ENCODE measurements at places on chromosomes 5 and 9.

DNA sequence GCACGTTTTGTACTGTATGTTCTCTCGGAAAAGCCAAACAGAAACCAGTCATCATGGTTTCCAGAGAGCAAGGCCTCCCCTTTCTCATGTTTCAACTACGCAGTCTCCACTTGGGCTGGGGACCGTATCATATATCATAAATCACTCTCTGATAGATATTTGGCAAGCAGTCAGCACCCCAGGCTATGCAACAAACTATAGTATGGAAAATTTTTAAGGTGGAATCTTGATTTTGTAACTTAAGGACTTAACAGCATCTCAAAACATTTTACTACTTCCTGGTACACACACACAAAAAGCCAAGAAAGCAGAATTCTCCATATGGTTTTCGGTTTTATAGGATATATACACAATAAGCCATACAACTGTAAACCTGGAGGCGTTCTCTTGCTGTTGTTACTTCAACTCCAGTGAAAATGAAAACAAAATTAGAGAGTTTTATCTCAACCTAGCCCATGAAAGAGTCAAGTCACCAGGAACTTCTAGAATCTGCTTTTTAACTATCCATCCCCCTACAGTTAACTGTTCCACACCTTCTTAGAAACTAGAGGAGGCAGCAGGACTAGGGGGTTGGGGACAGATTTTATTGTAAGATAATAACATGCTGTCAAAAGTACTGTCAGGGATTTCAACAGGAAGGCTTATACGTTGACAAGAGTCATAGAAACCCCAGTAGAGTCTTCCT is 283.4 kb downstream of the NFIB start:
- DNase-seq, result no peak

DNA sequence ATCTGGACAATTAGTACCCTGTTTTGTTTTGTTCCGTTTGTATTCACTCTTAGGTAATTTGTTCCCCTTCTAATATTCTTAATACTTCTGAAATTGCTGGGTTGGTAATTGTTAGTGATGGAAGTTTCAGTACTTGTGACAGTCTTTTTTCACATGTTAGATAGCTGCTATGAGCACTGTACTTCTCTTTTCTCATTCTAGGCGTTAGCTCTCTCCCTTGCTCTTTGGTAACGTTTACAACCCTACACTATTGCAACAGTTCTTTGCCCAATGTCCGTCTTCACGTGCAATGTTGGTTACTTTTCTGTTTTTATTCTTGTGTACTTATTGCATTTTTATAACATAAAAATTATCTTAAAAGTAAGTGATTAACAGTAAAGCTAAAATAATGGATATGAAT is 1509.0 kb downstream of the MAT2B start:
- no peak for DNase-seq

DNA sequence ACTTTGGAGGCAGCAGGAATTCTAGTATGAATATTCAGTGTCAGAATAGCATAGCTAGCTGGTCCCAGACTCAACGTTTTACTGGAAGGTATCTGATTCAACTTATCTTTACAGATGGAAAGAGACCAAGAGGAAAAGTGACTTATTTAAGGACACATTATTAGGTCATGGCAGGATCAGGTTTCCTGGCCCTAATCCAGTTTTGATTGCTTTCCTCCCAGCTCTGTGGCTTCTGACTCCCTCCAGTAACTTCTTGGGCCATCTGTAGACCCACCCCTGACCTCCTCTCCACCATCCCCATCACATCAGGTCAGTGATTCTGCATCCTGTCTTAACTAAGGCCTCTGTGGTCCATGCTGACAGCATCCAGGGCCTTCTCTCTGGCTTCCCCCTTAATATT is 38.4 kb downstream of the SH3TC2 start:
- DNase-seq, result no peak

DNA sequence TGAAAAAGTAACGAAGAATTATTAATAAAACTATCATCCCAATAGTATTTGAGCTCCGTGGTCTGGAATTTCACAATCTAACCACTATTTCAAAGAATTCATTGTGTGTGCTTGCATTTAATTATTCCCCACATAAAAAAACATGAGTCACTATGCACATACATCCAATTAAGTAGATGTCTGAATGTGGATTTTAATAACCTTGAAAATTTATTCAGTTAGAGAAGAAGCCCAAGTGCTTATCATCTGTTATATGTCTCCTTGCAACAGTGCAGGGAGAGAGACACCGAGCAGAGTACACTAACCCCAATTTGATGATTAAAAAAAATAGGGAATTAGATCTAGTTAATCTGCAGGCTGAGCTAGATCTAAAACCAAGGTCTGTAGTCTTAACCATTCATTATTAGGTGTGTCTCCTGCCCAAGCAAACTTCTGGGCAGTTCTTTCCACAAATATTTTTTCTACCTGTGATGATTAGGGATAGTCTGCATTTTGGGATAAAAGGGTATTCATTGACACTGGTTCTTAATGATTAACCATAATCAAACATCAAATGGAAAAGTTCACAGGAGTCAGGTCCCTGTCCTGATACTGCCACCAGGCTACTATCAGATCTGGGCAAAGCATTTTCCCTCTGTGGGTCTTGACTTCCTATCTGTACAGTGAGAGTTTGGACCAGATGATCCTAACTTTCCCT is 164.2 kb downstream of the GRIA1 start:
- DNase-seq, result no peak

DNA sequence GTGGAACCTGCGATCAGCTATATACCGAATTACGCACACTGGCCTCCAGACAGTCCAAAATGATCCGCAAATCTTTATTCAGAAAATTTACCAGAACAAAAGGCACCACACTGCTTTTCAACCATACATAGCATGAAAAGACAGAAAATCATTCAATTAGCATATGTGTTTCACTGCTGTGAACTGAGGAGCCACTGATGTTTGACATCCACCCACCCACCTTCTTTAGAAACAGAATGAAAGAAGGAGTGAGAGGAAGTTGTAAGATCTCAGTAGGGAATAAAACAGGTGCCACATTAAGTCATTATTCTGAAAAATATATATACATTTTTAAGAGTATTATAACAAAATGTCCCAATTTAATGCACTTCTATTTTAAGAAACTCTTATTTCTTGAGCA is 156.8 kb downstream of the NFIB start:
- DNase-seq, result no peak

DNA sequence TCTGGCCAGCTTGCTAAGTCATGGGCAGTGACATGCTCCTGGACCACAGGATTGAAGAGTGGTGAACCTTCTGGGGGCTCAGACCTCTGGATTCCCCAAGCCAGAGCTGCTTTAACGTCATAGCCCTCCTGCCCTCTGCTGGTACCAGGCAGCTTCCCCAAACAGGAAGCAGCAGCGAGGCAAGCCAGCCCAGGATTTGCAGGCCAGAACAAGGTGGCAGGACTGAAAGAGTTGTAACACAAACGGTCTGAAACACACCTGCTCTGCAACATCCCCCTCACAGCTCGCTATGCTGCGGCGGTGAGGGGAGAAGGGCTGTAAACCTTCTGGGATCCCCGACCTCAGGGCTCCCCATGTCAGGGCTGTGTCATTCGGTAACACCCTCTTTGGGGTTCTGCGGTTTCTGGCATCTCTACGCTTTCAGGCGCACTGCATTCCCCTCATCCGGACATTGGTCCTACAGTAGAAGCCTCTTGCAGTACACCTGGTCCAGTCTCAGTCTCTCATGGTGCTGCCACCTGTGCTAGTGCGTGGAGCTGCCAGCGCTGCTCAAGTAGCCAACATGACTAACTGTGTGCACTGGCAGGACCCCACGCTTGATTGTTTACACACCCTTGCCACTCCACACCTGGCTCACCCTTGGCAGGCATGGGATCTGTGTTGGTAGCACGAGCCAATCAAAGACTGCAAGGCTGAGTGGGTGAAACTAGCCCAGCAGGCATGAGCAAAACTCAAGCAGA is 893.3 kb downstream of the PTPRD start:
- DNase-seq, result no peak
